ENCODE measurements at places on chromosomes 16 and 17.

DNA sequence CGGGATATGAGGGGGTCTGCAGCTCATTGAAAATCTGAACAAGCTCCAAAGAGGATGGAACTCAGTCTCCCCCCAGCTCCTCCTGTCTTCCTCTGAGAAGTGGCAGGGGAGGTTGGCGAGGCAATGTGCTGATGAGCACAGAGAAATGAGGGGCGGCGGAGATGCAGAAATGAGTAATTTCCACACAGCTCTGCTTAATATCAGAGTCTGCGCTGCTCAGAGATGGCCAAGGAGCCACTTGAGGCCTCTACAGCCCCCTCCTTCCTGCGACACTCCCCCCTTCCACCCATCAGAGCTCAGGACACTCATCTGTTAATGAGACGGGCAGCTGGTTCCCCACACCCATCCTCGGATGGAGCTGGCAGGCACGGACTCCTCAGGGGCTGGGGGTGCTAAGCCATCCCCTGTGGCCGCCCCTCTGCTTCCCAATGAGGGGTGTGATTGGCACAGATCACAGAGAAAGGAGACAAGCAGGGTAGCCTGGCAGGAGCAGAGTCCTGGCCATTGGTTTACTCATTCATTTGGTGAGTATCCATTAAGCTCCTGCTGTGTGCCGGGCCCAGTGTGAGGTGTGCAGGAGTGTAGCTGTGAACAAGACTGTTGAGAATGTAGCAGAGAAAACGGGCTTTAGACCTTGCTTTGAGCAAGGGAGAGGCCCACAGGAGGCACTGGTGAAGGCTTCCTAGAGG lies 12.7 kb upstream of the CRHR1 start:
- no peak for DNase-seq

DNA sequence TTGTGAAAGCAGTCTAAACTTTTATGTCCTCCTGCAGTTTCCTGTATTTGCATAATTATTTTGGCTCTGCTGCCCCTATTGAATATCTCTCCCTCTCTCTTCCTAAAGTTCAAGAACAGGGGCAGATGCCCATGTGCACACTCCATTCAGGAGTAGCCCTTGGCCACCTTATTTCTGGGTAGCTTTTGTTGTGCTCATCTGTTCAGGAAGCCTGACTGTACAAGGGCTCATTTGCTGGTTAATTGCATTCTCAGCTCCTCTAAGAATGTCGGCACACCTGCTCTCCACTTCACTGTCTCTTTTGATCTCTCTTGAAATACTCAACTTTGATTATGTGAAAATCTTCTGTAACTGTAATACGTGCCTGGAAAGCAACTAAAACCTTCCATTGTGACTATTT lies 1378.8 kb upstream of the CDH8 start:
- no peak for DNase-seq

DNA sequence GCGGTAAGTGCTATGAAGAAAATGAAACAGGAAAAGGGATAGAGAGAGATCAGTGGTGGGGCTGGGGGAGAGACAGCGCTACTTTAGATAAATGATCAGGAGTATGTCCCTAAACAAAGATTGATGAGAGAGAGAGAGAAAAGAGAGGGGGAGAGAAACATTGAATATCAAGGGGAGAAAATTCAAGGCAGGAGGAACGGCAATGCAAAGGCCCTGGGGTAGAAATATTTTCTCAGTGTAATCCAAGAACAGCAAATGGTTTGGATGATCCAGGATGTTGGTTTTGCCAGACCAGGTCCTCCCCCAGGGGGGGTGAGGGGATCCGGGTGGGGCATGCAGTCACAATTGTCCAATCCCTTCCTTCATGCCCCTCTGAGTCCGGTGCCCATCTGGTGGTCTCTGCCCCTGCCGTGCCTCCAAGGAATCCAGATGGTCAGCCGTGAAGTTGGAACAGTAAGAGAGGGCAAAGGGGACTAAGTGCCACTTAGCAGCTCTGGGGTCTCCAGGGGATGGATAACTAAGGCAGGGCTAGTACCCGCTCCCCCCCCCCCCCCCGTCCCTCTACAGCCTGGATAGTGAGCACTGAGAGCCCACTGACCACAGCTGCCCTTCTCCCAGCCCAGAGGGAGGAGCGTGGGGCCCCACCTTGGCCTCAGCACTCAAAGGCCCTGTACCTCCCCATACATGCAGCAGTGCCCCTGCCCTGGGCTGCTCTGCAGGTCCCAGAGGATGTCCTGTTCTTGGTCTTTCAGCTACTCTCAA lies 43.7 kb downstream of the TMEM132E start:
- no peak for DNase-seq

DNA sequence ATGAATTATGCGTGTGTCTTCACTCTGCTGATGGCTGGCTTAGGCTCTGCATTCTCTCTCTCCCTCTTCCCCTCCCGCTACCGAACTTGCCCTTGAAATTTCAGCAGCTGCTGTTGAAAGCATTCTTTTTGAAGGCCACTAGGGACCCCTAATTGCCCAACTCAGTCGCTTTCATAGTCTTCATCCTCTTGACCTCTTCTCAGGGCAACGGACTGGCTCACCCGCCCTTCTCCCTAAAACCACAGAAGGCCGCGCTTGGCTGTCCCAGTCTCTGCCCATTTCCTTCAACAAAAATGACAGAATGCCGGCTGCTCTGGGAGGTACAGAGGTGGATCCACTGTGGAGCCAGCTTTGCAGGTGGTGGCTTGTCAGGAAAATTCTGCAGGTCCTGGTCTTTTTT lies 21.0 kb upstream of the FMNL1 start:
- DNase-seq, result no peak

DNA sequence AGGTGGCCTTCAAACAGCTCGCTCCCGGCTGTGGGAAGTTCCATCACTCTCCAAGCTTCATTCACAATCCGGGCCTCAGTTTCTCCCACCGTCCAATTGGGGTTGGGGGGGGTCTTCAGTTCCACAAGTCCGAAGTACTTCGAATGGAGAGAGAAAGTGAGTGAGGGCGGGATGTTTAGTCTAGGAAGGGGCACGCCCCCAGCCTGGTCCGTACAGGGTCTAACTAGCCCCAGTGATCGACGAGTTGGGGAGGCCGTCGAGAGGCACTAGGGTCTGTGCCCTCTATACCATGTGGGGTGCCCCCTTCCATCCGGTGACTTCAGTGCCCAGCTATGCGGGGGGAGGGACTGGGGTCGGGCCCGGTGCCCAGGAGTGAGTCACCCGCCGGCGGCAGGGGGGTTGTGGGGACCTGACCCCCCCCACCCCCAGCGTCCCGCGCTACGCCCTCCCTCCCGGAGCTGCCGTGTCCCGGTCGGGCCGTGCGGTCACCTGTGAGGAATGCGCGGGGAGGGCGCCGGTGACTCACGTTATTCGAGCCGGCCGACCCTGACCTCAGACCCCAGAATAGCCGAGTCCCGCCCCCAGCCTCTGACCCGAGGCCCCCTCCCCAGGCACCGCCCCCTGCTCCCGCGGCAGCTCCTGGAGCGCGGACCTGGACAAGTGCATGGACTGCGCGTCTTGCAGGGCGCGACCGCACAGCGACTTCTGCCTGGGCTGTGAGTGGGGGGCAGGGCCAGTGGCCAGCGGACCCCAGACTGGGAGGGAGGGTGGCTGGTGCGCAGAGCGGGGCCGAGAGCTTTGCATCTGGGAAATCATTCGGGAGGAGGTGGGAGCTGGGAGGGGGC lies 658 bp downstream of the TNFRSF12A start:
- DNase-seq, result peak; percentile 29

GRCh38 chr17:333626-334396 lies 18.8 kb downstream of the RPH3AL start:
- no peak for DNase-seq

GRCh38 chr17:60392042-60392844 lies at the start of gene USP32:
Gene USP32 (minus strand): TSS chr17:60392133. CDS start chr17:60391939, 194 bp downstream.
- peak; percentile 97 for DNase-seq

Data from stimulated activated CD4-positive, alpha-beta T cell treated with anti-CD3 and anti-CD28 coated beads, Interleukin-1b, Interleukin-23, amount 100 ng/mL, for 24 hours (primary cell).